IMR-90 (cell line): ENCODE measurements at places on chromosomes 6 and 20. TPM values are rescaled to one million over a fixed set of nuclear protein-coding genes. Genes with fewer than 3 reads are reported as not detected.
A peak's percentile ranks its signal among the peaks of the same experiment; 100 is the strongest.

DNA sequence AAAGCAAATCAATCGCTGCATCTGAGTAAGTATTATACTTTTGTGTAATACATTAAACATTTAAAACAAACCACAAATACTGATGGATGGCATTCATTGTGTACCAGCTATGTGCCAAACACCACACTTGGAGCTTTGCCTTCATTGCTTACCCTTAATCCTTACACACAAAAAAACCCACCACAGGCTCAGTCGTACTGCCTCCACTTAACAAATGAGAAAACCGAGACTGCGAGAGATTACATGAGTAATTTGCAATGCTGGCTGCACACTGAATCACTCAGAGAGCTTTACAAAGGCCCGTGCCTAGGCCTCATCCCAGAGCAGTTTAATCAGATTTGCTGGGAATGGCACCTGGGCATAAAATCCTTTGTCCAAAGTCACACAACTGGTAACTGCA lies 130.5 kb downstream of the EDN1 start:
- peak; percentile 25 for DNase-seq

GRCh38 chr6:9140172-9140571 lies 704.8 kb upstream of the SLC35B3 start:
- peak; percentile 12 for DNase-seq

The SCAF8 gene
- 21.9 and 23.5 TPM in 2 replicates for total RNA-seq

The ATP9A gene
- 22.4 and 23.3 TPM in 2 replicates for total RNA-seq

GRCh38 chr6:137241481-137242038 lies 22.4 kb upstream of the IFNGR1 start:
- peak; percentile 46 for DNase-seq

The BIRC7 gene
- total RNA-seq = not detected in 2 replicates

DNA sequence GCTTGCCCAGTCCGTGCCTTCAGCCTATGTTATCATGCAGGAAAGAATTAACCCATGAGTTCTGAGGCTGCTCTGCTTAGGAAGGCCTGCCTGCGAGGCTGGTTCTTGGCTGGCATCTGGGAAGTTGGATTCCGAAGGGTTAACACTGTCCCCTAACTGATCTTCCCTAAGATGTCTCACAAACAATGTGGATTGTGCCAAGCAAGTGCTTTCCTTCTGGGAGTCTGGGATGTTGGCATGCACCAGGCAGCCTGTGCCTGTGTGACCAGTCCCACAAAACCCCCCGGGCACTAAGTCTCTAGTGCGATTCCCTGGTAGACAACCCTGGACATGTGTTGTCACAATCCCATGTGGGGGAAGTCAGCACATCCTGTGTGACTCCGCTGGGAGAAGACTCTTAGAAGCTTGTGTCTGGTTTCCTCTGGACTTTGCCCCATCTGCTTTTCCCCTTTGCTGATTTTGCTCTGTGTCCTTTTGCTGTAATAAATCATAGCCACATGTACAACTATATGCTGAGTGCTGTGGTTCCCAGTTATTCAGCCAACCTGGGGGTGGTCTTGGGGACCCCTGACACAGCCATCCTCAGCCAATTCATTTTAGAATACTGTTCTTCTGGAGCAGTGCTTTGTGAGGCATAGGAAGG lies 83.8 kb downstream of the SLC22A23 start:
- DNase-seq = no peak

The SOX18 gene
- not detected in 2 replicates for total RNA-seq

The FAM184A gene
- total RNA-seq = not detected in 2 replicates

DNA sequence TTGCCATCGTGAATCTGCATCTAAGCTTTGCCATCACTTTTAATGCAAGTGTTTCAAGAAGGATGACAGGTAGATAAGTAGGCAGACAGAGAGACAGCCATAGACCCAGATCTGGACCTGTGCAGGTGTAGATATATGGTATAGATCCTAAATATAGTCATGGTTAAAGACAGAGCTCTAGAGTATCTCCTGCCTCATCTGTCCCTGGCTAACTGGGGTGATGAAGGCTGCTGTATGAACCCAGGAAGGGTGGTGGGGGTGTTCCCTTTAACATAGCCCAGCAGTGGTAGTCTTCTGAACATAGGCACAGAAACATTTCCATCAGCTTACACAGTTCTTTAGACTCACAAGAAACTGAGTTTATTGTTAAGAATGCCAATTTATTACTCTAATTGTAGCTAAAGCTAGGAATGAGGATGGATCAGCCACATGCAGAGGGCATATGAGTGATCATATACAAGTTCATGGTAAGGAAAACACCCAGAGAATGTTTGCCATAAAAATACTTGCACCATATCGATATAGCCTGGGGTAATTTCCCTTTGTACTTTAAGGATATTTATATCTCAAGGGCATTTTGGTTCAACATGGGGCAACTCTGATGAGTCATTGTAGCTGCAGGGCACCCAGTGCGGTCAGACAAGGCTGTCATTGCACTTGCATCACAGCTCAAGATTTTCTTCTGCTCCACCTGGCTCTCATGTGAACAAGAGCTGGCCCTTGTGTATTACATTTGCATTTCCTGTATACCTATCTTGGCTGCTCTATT lies 587.2 kb downstream of the EPM2A start:
- DNase-seq = peak; percentile 63

DNA sequence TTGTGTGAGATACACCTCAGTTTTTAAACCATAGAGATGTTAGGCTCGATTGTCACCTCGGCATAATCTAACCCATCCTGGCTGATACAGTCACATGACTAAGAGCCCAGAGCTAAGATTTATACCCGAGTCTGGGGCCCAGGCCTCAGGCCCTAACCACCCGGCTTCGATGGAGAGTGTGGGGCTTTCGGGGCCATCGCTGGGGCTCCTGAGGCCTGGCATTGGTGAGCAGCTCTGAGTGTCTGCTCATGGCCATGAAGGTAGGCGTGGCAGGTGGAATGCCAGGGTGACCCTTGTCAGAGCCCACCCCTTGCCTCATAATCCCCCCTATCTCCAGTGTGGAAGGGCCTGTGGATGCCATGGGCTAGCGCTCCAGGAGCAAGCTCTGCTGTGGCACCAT lies 164.3 kb downstream of the BMP7 start:
- no peak for DNase-seq

The SCUBE3 gene
- 19.9 and 21.1 TPM in 2 replicates for total RNA-seq

GRCh38 chr6:161274898-161275297 lies 1.0 kb upstream of the AGPAT4 start:
- no peak for DNase-seq

DNA sequence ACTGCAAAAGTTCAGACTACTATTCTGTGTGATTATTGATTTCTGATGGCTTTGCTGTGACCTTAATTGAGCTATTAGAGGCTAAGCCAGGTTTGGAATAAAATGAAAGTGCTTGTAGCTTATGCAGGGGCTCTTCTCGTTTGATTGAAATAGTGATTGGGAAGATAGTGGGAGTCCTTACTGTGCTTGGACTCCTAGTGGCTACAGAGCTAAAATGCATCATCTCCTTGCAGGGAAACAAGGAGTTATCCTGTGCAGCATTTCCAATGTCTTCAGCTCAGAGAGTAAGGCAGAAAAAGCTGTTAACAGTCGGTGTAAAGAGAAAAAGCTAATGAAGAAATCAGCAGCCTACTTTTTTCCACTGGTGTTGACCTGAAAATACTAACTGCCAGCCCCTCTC lies 173.5 kb downstream of the SLC35F1 start:
- DNase-seq = no peak

GRCh38 chr6:108083349-108083748 lies 8.8 kb upstream of the OSTM1 start:
- no peak for DNase-seq

The PBX2 gene
- total RNA-seq = 13.9 and 17.7 TPM in 2 replicates

GRCh38 chr6:26157251-26158075 lies 70.2 kb downstream of the HFE start:
- DNase-seq = peak; percentile 99

The TRIM10 gene
- total RNA-seq = not detected in 2 replicates

The DEFB124 gene
- not detected in 2 replicates for total RNA-seq

DNA sequence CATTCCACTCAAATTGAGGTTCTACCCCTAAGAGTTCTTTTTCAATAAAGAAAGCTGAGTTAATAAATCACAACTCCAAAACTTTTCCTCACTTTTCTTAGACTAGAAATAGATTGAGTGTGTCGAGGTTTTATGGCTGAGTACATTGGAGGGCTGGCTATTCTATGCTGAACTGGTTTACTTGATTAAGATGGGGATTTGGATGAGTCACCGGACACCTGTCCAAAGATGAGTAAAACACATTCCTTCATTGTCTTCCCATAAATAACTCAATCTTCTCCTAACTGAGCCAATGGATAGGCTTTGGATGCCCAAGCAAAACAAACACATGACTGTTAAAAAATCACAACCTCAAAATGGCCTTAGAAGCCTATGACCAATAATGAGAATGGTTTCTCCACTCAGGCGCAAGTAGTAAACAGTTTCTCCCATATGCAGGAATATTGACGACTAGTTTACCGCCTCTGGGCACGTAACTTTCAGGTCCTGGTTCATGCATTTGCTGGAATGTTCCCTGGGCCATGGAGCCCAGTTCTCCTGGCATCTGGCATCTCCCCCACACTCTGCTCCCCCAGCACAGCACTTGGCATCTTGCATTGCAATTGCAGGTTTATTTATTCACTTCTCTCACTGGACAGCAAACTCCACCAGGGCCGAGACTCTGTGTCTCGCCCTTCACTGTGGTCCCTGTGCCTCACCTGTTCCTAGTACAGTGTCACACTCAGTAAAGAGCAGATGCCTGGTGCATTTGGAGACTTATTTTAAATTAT lies 43.9 kb downstream of the BCAS1 start:
- DNase-seq = no peak

DNA sequence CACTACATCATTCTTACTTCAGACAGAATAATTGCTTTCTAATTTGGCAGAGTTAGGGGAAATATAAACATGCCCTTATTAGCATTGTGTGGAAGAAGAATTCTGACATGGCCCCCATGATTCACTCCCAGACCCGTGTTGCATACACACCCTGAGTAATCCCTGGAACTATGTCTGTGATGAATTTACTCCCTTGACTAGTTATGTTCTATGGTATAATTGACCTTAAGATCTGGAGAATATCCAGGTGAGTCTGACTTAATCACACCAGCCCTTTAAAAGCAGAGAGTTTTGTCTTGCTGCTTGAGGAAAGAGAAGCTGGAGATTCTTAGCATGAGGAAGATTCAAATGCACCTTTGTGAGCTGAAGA lies 262.9 kb downstream of the SOX4 start:
- peak; percentile 88 for DNase-seq

The PAK5 gene
- total RNA-seq = not detected in 2 replicates

The GABBR1 gene
- total RNA-seq = 5.9 and 6.9 TPM in 2 replicates

The TINAG gene
- not detected in 2 replicates for total RNA-seq

- DNase-seq = no peak
Observed at GRCh38 chr20:774016-774659, 5.8 kb upstream of the SLC52A3 start.

The HCRTR2 gene
- under 0.01 TPM in 1 of 2 replicates, not detected in the other for total RNA-seq

The CTCFL gene
- not detected in 2 replicates for total RNA-seq

The BANF2 gene
- not detected in 2 replicates for total RNA-seq

DNA sequence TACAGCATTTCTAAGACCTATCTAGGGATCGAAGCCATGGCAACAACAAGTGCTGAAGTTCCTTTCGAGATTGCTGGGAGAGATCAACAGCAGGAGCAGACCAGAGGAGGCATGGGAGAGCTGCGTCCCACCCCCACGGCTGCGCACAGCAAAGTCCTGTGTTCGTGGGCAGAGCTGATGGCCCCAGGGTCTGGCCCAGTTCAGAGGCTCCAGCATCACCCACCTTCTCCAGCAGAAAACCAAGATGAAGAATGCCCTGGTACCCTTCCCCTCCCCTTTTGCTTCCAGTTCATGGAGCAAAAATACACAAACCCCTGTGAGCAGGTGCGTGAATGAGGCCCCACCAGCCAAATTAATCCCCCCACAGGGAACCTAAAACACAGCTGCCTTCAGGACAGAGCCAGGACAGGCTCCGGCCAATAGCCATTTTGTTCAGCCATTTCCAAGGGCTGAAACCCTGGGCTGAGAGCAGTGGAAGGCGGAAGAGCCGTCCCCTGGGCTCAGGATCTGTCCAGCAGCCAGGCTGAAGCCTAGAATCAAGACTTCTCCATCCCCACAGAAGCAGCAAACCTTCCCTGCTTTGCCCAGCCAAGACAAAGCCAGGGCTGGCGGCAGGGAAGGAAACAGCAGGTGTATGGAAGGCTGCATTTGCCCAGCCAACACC lies 102.8 kb downstream of the PREX1 start:
- no peak for DNase-seq

The NRSN1 gene
- total RNA-seq = not detected in 2 replicates

The MEP1A gene
- total RNA-seq = not detected in 2 replicates

The GATA5 gene
- not detected in 2 replicates for total RNA-seq

GRCh38 chr6:131951576-131952230 lies 531 bp upstream of the CCN2 start:
- DNase-seq = no peak

The TFAP2A gene
- total RNA-seq = 0.72 and 1.1 TPM in 2 replicates

The KIFC1 gene
- total RNA-seq = 33.9 and 35.3 TPM in 2 replicates

GRCh38 chr20:52843425-52843824 lies 128.7 kb upstream of the TSHZ2 start:
- DNase-seq = no peak

DNA sequence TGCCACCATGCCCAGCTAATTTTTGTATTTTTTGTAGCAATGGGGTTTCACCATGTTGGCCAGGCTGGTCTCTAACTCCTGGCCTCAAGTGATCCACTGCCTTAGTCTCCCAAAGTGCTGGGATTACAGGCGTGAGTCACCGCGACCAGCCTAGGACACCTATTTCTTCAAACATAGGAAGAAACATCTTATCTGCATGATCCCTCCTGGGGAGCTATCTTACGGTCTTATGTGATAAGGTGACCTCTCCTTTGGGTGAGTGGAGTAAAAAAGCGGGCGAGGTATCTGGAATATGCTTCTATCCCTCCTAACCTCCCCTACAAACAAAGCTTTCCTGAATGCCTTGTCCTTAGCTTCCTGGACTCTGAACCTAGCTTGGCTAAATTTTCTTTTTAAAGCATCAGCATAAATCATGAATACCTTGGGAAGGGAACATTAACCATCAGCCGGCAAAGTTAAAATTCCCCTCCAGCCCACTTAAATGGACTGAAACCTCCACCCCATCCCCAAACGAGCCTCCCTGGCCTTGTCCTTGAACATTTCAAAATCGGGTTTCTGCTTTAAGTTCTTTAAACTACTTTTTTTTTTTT lies 24.5 kb downstream of the RIPOR3 start:
- no peak for DNase-seq

- no peak for DNase-seq
Observed at GRCh38 chr6:76416821-76417605, 344.6 kb upstream of the IMPG1 start.
